ENCODE measurements at places on chromosomes 3 and 15.

GRCh38 chr3:12560505-12561190 is 3.8 kb downstream of the MKRN2 start:
- no peak for DNase-seq

DNA sequence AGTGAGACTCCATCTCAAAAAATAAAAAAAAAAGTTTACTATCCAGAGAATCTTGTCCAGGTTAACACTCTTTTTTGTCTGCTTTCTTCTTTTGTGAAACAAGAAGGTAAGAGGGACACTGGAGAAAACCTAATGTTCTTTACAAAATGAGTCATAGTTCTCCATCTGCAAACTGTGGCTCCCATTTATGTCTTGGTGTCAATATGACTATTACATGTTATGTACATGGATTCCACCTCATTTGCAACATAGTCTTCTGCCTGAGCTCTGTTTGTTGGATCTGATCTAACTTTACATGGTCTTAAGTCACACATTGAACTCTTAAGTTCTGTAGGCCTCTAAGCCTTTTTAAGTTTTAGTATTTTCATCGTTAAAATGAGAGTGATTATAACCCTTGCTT is 421.2 kb upstream of the TPRG1 start:
- no peak for DNase-seq

DNA sequence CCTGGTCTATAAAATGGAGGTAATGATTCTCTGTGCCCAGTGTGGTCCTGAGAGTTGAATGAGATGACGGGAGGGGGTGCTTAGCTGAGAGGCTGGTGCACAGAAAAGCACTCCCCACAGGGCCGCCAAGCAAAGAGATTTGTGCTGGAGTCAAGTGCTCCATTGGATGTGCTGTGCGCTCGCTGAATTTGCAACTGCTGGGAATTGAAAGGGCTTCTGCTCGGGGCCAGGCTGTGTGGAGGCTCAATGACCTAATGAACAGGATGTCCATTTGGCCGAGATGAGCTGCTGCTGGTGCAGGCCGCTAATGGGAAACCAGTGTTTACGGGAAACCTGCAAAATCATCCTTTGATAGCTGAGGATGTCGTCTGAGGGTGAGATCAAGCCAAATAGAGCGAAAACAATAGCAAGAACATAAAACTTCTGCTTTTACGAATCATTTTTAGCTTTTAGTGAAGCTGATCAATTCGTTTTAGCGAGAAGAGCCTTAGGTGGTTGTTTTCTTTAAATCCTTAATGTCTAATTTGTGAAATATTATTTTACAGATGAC is 211.7 kb downstream of the GABRG3 start:
- DNase-seq, result no peak

DNA sequence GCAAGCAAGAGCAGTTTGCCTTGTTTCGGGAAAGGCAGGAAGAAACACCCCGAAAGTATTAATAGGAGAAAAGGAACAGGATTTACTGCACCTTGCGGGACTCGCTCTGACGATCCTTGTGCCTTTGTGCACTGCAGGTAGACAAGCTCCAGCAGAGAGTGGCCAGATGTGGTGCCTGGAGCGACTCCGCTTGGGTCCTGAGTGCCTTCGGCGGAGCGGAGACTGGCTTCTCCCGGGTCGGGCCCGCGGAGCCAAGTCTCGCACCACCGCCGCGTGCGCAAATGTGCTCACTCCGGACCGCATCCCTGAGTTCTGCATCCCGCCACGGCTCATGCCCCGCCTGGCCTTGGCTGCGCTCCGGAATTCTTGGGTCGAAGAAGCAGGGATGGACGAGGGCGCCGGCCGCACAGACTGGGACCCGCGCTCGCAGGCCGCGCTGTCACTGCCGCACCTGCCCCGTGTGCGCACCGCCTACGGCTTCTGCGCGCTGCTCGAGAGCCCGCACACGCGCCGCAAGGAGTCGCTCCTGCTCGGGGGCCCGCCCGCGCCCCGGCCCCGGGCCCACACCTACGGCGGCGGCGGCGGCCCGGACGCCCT is 769 bp downstream of the C2CD4A start:
- DNase-seq, result no peak

DNA sequence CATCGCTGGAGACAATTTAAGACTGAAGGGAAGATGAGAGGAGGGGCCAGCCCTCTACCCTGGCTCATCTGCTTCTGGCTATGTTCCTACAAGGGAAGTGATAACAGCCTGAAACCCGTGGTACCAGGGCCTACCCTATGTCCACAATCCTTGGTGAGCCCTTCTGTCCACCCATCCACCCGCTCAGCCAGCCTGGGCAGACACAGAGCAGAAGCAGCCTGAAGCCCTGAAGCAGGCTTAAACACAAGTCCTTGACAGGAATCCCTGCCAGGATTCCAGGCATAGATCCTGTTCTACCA is 15.4 kb downstream of the CLK3 start:
- DNase-seq, result no peak

GRCh38 chr3:114595522-114596028 is 301.7 kb downstream of the TIGIT start:
- no peak for DNase-seq

Measured in AG09309 (cell line).